ENCODE measurements at places on chromosomes 7 and 10.
A peak's percentile ranks its signal among the peaks of the same experiment; 100 is the strongest.

DNA sequence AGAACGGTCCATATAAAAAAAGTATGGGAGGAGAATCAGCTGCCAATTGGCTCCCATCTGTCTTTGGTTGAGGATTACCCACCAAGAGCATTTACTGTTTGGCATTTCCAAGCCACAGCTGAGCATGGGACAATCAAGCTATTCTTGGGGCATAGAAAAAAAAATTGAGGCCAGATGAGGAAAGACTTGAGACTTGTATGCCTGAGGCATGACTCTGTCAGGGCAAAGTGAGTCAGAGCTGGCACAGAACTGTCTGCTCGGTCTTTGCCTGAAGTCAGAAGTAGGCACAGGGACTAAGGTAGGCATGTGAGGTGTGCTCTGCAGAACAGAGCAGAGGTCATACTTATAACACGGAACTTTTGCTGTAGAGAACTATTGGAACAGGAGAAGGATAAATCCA, 126.5 kb upstream of the CHRM2 start:
- DNase-seq = no peak

DNA sequence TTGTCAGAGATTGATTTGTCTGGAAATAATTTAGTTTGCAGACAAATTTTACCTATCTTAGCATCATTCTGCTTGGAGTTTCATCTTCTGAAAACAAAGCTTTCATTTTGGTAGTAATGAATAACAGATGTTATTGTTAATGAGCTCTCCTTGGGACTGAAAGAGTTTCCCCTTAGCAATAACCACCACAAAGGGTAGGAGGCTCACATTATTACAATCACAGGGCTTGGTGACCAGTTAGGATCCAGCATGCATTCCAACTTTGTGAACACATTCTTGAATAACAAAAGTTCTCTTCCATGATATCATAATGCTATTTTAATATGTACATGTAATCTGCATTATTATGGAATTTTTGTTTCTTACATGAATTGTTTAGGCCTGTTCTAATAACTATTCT, 148.8 kb upstream of the VWC2 start:
- DNase-seq = peak; percentile 33

- no peak for DNase-seq
These were observed 343.1 kb upstream of the KCND2 start for GRCh38 chr7:119929891-119930290.

GRCh38 chr10:43734716-43735115, 86.0 kb upstream of the ZNF32 start:
- no peak for DNase-seq

- DNase-seq = no peak
These were observed 239.7 kb upstream of the SEMA3D start for GRCh38 chr7:85426487-85426960.

GRCh38 chr7:29242265-29242664, 47.7 kb downstream of the CHN2 start:
- no peak for DNase-seq

- no peak for DNase-seq
These were observed 123.9 kb downstream of the LRRC4 start for GRCh38 chr7:127907110-127908040.

- DNase-seq = no peak
These were observed 331.0 kb upstream of the NRP1 start for GRCh38 chr10:33665501-33665900.

- no peak for DNase-seq
These were observed 18.0 kb upstream of the TBL2 start for GRCh38 chr7:73596191-73597065.

- no peak for DNase-seq
These were observed 6.0 kb downstream of the OR6B1 start for GRCh38 chr7:144006029-144006691.

GRCh38 chr7:108200326-108200725, 70.2 kb upstream of the LAMB4 start:
- no peak for DNase-seq

GRCh38 chr10:71487726-71488125, 91.0 kb downstream of the CDH23 start:
- no peak for DNase-seq

DNA sequence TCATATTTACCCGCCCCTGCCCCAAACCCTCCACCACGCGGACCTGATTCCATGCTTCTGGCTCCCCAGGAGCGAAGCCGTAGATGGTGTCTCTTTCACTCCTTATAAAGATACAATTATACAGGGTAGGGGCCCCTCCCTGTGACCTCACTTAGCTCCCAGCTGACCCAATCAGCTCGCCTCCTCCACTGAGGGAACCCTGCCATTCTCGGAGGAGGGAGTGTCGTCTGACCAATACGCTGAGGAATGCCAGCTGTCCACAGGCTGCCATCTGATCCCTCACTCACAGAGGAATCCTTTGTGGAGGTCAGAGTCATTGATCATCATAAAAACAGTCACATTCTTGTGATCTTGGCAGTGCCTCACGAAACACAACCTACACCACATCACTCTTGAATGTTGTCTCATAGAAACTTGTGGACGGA, 67.5 kb upstream of the INSIG1 start:
- DNase-seq = peak; percentile 28

- no peak for DNase-seq
These were observed 230.6 kb downstream of the BMPER start for GRCh38 chr7:34135924-34136323.

DNA sequence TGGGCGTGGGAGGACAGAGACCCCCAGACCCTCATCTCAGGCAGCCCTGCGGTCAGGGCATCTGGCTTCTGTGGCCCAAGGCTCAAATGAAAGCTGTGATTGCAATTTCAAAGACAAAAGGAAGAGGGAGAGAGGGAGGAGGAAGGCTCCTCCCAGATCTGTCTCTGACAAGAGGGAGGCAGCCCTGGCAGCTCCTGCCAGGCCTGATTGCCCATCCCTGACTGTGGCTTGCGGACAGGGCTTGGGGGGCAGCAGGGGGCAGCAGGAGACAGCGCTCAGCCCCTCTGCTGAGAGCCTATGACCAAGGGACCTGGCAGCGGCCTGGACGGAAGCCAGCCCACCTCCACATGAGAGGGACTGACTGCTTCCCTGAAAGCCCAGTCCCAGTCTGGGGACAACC, 91.8 kb downstream of the PTPRN2 start:
- no peak for DNase-seq

DNA sequence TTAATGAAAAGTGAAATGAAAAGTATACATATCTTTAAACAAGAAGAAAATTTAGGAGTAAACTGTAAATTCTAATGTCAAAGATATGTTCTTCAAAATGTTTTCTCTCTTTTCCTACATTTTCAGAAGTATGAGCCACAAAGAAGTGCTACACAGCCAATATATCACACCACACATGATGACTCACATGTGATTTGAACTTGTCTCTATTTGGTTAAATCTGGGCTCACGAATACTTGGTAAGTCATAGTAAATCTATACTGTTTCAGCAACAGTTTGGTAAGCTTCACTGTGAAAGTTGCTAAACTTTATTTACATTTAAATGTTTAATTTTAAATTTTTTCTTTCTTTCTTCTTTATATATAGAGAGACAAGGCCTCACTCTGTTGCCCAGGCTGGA, 380.6 kb upstream of the IGFBP3 start:
- DNase-seq = no peak

DNA sequence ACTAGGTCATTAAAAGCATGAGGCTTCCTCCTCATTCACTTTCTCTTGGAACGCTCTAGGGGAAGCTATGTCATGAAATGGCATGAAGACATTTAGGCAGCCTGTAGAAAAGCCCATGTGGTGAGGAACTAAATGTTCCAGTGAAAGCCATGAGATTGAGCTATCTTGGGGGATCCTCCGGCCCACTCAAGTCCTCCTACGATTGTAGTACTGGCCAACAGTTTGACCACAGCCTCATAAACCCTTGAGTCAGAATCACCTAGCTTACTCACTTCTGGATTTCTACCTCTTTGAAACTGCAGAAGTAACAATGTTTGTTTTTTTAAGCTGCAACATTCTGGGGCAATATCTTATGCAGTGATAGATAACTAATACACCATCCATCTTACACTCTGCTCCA, 605.1 kb downstream of the SORCS1 start:
- no peak for DNase-seq
